ENCODE measurements at places on chromosomes 4 and X. TPM values are rescaled to one million over a fixed set of nuclear protein-coding genes. Genes with fewer than 3 reads are reported as not detected.

TRIM75 gene
- total RNA-seq: not detected

GJB1 gene
- not detected for total RNA-seq

VCX3A gene
- not detected for total RNA-seq

WNK3 gene
- total RNA-seq: 0.88 TPM

MAGEC2 gene
- not detected for total RNA-seq

NLRP2B gene
- not detected for total RNA-seq

TLR10 gene
- not detected for total RNA-seq

ASMT gene
- not detected for total RNA-seq

DDIT4L gene
- total RNA-seq: 0.60 TPM

INPP4B gene
- total RNA-seq: 61.1 TPM

PLK4 gene
- total RNA-seq: 0.49 TPM

RRAGB gene
- 11.1 TPM for total RNA-seq

MTMR8 gene
- total RNA-seq: 0.44 TPM

TASL gene
- 0.30 TPM for total RNA-seq

SMS gene
- total RNA-seq: 46.8 TPM
